ENCODE measurements at places on chromosomes 1 and 21.

DNA sequence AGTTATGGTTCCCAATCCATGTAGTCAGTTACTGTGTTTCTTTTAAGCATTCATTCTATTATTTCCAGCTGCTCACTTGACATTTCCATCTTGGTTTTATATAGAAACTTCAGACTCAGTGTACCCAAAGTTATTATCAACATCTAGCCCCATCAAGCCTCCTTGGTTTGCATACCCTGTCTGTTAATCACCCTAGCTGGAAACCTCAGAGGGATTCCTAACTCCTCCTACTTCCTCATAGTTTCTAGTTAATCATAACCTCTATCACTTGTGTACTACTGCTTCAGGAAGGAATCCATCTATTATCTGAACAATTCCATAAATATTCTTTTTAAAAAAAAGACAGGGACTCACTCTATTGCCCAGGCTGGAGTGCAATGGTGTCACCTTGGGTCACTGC, 293.3 kb downstream of the SDCCAG8 start:
- no peak for DNase-seq

DNA sequence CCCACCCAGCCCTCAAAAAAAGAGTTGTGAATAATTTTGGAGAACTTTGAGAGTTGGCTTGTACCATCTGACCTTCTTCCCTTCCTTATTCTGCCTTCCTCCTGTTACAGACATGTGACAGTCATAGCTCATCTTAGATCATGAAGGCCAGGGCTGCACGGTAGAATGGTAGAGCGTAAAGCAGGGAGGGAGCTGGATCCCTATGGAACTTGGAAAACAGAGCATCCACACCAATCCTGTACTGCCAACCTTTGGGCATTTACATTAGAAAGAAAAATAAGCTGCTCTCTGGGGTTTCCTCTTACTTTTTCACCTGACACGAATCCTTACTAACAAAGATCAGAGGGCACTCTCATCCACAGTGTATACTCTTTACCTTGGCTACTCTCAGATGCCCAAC, 121.5 kb downstream of the GPR52 start:
- no peak for DNase-seq

- DNase-seq, result no peak
Observed at GRCh38 chr1:207828046-207828445, 76.2 kb downstream of the CD46 start.

GRCh38 chr1:201505503-201505890, 1.4 kb downstream of the CSRP1 start:
- no peak for DNase-seq

DNA sequence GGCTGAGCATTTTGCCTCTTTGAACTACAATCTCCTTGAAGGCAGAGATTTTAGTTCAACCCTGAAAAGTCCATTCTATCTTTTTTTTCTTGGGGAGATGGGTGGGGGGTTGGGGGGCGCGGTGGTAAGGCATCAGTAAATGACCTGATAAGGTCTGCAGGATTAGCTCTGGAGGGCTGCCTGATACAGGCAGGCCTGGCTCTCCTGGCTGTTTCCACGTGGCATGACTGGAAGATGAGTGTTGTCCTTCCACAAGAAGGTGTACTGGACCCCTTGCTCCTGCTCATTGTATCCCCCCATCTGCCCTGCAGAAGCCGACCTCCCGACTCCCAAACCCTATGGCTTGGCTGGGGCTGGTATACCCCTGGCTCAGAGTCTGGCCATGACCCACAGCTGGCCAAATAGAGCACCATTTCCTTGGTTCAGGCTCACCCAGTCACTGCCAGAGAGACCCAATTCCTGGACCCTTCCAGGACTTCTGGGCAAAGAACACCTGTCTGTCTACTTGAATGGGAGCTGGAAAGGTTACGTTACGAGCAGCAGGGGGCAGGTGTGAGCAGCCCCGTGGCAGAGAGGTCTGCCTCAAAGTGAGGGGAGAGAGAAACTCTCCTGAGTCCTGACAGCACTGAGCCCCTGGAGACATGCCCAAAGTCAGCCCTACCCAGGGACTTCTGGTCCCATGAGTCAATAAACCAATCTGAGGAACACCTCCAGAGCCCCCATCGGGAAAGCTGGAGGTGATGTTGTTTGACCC, 17.0 kb downstream of the DHRS3 start:
- no peak for DNase-seq

- no peak for DNase-seq
Observed at GRCh38 chr1:36711480-36711879, 228.8 kb upstream of the CSF3R start.

GRCh38 chr1:163071405-163072255, 2.5 kb downstream of the RGS4 start:
- DNase-seq, result peak; percentile 93

GRCh38 chr1:32228771-32229170, 6.6 kb downstream of the EIF3I start:
- no peak for DNase-seq

GRCh38 chr1:188949701-188950100, 1528.0 kb downstream of the BRINP3 start:
- DNase-seq, result no peak

DNA sequence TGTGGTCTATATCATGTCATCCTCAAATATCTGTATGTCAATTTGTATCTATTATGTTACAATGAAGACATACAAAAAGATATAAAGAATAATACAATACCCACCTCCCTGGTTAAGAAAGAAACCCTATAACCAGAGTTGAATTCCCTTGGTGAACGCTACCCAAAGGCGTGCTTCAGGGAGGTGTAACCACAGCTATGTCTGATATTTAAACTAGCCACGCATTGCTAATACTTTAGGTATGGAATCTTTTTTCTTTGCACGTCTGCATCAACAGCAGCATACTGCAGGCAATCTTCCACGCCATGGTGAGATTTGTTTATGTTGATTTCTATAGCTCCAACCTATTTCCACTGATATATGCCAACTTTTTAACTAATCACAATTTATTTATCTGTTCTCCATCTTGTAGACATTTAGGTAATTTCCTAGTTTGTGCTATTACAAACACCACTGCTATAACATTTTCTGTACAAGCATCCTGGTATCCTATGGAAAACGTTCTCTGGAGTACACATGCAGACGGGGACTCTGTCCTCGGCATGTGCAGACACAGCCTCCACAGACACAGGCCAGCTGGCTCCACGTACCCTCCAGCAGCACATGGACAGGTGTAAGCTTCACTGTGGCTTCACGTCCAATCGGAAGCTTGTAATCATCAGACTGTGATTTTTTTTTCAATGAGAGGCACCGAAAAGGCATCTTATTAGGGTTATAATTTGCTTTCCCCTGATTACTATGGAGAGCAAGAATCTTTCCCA, 58.5 kb downstream of the HSF2BP start:
- DNase-seq, result no peak

- DNase-seq, result no peak
Observed at GRCh38 chr1:119873135-119874015, 22.9 kb downstream of the ADAM30 start.

DNA sequence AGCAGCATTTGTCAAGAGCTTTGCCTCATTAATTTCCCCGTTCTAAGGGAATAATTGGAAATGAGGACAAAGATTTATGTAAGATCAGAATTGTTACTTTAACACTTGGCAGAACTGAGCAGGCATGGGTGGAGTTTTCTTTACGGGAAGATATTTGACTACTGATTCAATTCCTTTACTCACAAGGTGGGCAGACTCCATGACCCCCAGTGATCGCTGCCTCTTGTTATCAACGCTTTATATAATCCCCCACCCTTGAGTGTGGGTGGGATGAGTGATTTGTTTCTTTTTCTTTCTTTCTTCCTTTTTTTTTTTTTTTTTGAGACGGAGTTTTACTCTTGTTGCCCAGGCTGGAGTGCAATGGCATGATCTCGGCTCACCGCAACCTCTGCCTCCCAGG, 65.3 kb upstream of the TENT5B start:
- no peak for DNase-seq

DNA sequence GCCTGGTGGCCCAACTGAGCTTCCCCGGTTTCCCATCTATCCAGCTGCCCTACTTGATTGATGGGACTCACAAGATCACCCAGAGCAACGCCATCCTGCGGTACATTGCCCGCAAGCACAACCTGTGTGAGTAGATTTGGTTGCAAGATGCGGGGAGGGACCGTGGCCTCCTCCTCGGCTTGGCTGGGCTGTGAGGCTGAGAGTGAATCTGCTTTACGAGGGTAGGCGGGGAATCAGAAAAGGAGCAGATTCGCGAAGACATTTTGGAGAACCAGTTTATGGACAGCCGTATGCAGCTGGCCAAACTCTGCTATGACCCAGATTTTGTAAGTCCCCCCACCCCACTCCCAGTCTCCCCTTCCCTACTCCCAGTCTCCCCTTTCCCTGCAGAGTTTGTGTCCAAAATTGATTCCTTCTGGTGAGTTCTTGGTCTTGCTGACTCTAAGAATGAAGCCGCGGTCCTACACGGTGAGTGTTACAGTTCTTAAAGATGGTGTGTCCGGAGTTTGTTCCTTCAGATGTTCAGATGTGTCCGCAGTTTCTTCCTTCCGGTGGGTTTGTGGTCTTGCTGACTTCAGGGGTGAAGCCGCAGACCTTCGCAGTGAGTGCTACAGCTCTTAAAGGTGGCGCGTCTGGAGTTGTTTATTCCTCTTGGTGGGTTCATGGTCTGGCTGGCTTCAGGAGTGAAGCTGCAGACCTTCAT, 1.5 kb downstream of the GSTM2 start:
- DNase-seq, result no peak

GRCh38 chr1:182570611-182570970, 18.5 kb downstream of the RNASEL start:
- no peak for DNase-seq

GRCh38 chr21:16841975-16842695, 670.7 kb upstream of the CXADR start:
- no peak for DNase-seq

All from adrenal gland (tissue), 19 donors.